ENCODE measurements at places on chromosomes 12 and 14.

DNA sequence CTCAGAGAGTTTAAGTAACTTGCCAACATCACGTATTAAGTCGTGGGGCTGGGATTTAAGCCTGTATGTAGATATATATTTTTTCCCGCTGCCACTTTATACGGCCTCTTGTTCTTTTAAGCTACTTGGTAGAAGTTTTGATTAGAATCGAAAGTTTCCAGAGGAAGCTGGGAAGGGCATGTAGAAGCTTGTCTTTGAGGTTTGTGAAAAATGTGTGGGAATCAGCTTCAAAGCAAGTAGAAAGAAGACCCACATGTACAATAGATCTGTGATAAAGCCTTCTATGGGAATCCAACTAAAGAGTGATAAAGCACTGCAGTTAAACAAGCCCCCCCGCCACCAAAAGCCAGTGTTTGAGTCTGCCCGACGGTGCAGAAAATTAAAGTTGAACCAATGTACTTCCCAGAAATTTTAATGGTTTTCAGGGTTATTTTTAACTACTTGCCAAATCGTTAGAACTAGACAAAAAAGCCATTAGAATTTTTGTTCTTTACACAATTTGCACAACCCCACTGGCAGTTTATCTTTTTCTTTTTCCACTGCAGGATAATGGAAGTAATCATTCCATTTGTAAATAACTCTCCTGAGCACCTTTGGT is 25.5 kb downstream of the SERPINA11 start:
- DNase-seq = no peak

GRCh38 chr12:131209082-131210070 is 255.7 kb downstream of the ADGRD1 start:
- DNase-seq = peak; percentile 47

DNA sequence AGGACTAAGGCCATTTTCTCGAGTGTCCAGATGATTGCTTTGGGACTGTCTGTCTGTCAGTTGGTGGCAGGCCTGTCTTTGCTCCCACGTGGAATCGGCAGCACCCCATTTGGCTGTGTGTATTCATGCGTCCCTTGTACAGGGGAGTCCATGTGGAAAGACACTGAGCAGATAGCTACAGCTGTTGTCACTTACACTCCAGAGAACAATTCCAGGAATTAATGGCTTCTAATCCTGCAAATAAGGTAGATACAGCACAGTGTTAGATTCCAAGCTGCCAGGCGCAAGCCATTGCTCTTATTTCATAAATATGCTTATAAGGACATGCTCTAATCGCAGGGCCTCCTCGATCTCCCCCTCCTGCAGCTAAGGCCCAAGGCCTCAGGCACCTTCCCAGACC is 208.8 kb downstream of the VRK1 start:
- DNase-seq = no peak

- DNase-seq = no peak
Observed at GRCh38 chr12:22856178-22856577, 231.2 kb downstream of the ETNK1 start.

GRCh38 chr14:93121030-93121834 is 5.5 kb upstream of the ITPK1 start:
- no peak for DNase-seq

- no peak for DNase-seq
Observed at GRCh38 chr14:29821242-29821641, 106.4 kb downstream of the PRKD1 start.

GRCh38 chr12:58387199-58387598 is 445.8 kb downstream of the ATP23 start:
- DNase-seq = no peak

DNA sequence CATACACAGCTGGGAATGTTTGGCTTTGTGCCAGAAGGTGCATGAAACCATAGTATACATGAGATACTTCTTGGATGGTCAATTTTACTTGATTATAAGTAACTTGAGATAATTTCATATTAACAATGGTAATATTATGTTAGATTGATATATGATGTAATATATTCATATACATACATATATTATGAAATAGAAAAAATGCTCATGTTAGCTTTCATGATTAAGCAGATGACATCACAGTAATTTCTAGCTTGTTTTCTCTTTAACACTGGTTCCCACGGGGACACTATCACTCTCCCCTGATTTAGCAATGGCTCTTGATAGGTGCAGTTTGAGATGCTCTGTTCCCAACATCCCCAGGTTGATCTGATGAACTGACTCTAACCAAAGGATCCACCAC is 35.4 kb upstream of the NTF3 start:
- DNase-seq = no peak

DNA sequence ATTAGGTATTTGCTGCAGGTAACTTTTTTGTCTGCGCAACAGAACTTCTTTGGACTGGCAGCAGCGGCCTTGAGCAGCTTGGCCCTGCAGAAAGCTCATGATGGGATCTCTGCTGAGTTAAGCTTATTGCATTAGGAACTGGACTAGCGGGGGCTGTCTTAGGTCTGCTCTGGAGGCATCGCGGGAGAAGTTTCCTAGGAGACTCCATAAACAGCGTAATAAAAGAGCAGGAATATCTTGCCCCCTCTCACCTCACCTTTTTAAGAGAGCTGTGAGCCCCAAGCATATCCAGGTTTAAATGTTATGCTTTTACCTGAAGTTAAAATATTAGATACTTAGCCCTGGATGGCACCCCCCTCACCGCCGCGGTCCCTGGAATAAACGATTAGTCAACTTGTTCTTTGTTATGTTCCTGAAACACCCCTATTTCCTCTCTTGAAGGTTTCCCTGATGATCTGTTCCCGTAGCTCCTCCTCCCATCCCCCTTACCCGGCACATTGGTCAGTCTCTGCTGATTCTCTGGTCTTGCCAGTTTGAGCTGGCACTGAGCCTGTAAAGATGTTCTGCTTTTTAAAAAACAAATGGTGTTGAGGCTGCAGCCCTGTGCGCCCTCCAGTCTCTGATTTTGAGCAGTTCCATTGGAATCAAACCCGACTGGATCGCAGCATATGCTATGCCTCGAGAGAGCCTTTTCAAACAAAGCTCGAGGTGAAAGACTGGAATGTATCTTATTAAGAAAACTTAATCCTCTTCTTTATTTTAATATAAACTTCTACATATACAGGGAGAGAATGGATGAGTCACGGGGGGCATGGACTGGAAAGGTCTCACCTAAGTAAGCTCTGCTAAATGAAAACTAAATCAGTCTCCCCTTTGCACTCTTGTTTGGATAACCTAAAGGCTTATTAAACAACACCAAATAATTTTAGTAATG is 1.9 kb downstream of the MLXIP start:
- DNase-seq = no peak

GRCh38 chr12:63862187-63862968 is 17.9 kb downstream of the SRGAP1 start:
- peak; percentile 69 for DNase-seq

DNA sequence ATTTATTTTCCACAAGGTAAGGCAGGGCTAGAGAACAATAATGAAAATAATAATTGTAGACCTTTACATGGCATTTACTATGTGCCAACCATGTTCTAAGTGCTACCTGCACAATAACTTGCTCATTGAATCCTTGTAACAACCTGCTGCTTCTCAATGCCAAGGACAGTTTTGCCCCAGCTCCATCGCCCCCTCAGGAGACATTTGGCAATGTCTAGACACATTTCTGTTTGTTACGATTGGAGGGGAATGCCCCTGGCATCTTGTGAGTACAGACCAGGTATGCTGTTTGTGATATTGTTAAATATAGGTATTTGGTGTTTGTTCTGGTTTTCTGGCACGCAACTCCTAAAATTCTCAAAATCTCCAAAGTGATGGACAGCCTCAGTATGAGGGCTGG is 8.1 kb upstream of the ATXN2 start:
- DNase-seq = no peak

GRCh38 chr12:48489012-48489411 is 6.7 kb downstream of the C12orf54 start:
- DNase-seq = no peak

- DNase-seq = no peak
Observed at GRCh38 chr14:94005324-94006073, 8.4 kb downstream of the CCDC197 start.

DNA sequence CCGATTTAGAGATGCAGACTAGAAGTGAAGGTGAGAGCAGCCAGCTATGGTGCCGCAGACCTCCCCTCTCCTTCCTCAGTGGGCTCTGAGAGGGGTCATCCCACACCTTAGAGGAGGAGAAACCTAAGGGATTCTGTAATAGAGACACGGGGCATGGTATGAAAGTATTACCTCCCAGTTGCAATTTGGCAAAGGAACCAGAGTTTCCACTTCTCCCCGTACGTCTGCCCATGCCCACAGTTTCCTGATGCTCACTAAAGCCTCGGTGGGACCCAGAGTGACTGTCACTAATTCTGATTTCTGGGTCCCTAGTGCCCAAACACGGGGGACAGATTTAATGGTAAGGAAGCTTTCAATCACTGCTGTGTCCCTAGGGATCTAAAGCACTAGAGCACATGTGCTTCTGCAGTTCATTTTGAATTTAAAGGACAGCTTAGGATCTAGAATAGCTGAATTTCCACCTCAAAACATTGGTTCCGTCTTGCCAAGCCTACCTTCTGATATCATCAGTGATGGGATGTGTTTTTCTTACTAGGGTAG is 44.1 kb downstream of the DAD1 start:
- DNase-seq = no peak

DNA sequence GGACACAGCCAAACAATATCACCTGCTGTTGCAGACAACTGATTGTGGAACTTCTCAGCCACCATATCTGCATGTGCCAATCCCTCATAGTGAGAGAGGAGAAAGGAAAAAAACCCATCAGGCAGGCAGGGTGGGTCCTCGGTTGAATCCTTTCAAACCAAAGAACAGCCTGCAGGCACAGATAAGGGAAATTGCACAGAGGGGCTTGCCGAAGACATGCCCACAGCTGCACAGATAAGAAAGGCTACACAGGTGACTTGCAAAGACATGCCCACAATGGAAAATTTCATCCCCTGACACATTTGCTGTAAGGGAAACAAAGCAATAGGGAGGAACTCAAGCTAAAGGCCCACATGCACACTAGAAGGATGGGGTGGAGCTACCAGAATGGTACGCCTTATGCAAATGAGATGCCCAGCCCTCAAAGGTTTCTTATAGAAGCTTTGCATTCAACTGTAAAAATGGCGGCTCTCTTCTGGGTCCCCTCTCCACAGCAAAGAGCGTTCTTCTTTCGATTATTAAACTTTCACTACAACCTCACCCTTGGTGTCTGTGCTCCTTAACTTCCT is 170.0 kb upstream of the TMPO start:
- DNase-seq = peak; percentile 62

DNA sequence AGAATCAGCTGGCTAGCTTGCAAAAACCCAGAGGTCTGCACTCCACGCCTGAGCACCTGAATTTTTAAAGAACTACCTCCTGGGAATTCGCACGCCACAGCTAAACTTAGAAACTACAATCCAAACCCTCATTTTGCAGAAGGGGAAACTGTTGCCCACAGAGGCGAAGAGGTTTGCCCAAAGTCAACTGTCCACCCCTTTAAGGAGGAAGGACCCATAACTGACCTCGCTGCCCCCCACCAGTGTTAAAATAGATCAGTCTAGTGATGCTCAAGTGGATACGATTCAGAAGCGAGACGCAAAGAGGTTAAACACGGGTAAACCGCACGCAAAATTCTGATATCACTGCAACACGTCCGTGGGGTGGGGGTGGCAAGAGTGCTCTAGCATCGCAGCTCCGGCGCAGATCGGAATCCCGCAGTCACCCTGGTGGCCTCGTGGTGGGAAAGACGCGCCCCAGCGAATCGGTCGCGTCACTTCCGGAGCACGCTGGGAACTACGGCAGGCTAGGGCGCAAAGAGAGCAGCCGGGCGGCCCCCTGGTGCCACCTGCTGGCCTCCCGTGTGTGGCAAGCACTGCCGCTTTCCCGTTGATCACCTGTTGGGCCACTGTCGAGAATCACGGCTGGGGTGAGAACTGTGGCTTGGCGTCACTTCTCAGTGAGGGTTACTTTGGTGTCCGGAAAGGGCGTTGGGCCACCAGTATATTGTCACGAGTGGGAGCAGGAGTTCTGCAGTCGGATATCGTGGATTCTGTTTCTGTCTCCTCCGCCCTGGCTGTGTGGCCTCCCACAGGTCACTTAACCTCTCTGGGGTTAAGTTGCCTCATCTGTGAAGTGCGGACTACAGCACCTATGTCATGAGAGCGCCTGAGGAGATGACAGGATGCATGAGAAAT is at the start of gene ALKBH2:
Gene ALKBH2 (minus strand): TSS at position 451 of the 897 bp plus-strand sequence. CDS start 686 bp downstream, outside the sequence.
- peak; percentile 96 for DNase-seq

DNA sequence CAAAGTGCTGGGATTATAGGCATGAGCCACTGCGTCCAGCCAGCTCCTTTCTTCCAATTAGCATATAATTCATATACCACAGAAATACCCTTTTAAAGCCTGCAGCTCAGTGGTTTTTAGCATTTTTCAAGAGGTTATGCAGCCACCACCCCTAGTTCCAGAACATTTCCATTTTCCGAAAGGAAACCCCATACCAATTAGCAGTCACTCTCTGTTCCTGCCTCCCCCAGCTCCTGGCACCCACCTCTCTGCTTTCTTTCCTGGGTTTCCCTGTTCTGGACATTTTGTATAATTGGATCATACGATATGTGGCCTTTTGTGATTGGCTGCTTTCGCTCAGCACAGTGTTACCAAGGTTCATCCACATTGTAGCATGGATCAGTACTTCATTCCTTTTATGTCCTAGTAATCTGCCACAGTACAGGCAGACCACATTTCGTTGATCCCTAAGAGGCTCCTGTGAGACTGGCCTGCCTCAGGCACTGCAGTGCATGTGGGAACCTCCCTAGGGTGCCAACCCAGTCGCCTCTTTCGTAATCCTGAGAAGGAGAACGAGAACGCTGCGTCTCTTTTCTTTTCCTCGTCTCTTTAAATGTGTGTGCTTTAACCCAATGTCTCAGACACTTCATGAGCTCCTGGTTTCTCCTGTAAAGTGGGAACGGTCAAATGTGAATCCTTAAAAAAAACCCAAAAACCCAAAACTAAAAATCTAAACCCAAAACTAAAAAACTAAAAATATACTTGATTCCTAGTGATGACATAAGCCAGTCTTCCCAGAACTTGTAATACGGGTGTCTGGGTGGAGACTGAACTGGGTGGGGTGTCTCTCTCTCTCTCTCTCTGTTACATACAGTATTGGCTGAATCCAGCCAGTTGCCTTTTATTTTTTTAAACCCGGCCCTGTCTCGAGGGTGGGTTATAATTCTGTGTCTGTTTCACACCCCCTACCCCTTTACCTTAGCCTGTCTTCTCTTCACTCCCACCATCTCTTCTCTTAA is 14.7 kb downstream of the AACS start:
- no peak for DNase-seq

- DNase-seq = no peak
Observed at GRCh38 chr12:95784915-95785314, 5.6 kb downstream of the NTN4 start.

DNA sequence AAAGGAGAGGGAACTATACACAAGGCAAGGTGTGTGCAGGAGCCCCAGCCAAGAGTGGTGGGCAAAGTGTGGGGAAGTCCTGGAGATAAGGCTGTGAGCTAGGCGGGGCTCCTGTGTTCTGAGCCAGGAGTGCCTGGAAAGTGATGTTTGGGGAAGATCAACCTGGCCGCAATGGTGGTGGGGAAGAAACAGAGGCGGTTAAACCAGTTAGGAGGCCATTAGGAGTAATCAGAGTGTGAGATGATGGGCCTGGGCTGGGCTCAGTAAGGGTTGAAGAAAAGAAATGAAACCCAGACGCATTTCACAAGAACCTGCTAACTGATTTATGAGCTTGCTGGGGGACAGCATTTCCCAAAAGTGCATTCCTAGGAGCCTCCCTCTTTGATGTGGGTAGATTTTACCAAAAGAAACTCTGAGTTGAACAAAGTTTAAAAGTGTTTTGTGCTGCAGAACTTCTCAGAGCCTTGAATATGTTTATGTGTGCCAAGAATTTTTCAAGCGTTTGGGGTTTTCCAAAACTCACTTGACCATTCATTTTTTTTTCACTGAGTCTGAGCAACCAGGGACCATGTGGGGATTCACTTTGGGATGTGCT is 34.2 kb upstream of the LRP1-AS start:
- peak; percentile 94 for DNase-seq

GRCh38 chr12:4958697-4959375 is 49.1 kb downstream of the KCNA1 start:
- DNase-seq = no peak
